Nephron progenitor cell (in vitro differentiated cells): ENCODE measurements at places on chromosomes 12 and 14.

DNA sequence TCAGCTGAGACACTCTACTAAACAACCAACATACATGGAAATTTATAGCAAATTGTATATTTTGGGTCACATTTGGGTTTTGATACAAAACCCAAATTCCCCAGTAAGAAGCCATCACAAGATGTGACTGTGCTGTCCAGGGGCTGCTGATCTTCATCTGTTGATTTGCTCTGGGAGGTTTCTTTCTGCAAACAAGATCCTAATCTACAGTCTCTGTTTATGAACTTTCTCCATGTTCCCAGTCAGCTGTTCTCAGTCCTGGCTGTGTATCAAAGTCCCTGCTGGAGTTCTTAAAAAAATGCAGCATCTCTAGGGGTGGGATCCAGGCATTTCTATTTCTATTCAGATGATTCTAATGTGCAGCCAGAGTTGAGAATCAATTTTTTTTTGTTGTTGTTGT is 85.1 kb downstream of the ATP23 start:
- no peak for DNase-seq

GRCh38 chr12:95224202-95225170 is 6.9 kb downstream of the VEZT start:
- DNase-seq, result no peak

DNA sequence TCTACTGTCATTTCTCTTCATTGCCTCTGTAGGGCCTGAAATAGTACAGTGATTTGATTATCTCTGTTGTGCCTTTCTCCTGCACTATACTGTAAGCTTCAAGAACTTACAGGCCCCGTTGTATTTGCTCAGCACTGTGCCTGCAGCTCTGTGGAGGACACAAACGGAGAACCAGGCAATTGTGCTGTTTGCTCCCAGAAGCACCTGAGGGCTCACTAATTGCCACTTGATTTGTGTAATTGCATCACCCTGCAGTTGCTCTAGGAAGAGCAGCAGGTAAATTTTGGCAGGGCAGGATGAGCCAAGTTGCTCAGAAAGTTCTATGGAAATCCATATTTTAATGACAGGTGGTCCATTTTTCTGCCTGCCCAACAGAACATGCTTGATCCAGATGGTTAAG is 11.6 kb upstream of the KRT82 start:
- DNase-seq, result no peak

DNA sequence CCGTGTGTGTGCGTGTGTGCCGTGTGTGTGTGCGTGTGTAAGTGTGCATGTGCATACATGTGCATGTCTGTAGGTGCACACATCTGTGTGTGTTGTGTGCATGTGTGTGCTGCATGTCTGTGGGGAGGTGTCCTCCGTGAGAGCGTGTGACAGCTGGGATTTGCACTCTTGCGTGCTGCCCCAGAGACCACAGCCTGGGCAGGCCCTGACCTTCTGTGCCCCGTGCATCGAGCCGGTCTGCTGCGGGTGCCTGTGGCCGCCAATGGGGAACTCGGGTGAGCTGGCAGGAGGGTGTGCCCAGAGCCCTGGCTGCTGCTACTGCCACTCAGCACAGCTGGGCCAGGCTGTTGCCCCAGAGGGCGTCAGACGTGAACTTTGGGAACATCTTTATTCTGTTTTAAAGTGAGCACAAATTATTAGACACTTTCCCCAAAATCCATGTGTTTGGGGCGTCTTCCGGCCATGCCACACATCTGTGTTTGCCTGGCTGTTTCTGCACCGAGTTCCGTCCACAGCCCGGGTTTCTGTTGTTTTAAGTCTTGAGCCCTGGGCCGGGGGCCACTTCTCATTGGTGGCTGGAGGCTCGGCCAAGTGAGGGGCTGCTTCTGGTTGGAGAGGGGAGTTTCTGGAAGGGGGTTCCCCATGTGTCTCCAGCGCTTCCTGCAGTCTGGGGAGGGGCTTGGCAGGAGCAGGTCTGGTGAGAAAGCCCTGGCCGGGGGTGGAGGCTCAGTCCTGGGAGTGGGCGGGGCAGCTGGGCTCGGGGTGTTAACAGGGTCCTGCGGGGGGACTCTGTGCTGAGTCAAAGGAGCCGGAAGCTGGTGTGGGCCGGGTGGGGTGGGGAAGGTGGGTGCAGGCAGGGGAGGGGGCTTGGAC is 7.6 kb downstream of the CEP170B start:
- DNase-seq, result peak; percentile 64

DNA sequence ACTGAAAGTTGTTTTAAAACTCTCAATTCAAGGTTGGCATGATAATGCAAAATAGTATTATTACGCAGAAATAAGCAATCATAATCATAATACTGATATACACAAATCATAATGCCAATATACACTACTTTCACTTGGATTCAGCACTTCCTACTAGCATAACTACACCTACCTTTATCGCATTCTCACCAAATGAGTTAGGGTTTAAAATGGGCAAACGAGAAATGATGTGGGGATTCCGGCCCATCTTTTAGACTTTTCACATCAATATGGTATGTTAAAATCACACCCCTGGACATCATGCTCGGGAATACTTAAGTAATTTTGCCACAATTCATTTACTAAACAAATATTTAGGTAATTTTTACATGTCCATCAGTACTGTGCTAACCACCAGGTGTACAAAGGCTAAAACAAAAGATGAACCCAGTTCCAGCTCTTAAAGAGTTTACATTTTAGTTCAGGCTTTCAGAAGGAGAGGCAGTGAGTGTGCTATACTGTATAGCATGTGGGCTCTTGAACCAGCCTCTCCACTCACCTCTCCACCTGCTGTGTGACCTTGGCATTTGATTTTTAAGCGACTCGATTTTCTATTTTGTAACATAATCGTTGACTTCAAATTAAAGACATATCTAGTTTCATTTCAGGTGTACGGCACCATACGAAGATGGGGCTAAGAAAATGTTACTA is 1.1 kb upstream of the USP15 start:
- no peak for DNase-seq

DNA sequence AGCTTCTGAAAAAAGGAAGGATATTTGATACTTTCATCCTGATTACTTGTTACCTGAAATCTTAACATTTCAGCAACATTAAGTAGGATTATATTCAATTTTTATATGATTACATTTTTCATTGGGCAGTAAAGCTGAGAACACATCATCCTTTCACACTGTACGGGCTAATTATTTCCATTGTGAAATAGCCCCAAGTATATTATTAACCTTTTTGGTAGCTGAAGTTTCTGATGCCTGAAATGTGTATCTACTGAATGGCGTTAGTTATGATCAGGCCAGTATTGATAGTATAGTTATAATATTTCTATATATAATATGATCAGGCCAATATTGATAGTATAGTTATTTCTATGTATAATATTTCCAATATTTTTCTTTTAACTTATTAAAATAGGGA is 10.1 kb downstream of the SPATS2 start:
- no peak for DNase-seq

DNA sequence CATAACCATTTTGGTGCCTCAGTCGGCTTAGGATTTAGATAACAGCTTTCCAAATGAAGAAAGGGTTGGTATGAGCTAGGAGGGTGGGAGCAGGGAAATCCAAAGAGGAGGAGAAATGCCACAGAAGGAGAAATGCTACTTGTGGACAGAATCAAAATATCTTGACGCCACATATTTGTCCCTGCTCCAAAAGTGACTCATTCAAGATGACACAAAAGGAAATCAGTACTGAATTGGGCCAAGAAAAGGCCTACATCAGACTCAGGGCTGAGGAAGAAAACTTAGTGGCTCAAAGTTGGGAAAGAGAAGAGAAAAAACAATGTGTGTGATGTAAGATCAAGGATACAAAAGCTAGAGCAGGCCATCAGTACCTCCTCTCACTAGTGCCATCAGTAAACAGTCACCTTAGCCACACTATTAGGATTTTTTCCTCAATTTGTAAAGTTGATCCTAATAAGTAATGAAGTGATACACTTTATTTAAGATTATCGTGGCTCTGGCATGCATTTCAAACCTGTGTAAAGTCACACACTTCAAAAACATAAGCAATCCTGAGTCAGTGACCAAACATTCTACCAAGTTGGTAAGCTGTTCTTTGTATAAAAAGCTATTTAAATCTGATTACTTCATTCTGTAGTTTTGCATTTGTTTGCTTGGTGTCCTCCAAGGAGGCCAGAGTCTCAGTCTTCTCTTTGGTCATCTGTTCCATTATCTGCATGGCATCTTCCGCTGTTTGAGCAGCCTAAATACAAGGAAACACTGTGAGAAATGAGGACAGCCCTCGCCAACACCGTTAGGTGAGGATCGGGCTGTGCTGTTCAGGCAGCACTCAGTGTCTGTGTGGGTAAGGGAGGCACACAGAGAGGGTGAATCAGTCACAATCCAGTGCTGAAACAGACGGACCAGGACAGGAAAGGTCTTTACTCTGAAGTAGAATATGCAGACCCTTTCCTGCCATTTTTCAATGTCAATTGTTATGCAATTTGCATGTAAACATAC is 52.6 kb upstream of the VPS33A start:
- no peak for DNase-seq

DNA sequence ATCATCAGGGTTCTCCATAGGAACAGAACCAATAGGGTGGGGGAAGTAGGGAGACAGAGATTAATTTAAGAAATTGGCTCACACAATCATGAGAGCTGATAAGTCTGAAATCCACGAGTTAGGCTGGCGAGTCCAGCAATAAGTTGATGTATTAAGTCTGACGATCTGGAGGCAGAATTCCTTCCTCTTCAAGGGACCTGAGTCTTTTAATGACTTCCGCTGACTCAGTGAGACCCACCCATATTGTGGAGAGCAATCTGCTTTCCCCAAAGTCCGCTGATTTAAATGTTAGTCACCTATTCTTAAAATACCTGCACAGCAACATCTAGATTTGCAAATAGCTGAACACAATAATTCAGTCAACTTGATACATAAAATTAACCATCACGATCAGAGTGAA is 97.8 kb downstream of the SPTSSA start:
- DNase-seq, result no peak

DNA sequence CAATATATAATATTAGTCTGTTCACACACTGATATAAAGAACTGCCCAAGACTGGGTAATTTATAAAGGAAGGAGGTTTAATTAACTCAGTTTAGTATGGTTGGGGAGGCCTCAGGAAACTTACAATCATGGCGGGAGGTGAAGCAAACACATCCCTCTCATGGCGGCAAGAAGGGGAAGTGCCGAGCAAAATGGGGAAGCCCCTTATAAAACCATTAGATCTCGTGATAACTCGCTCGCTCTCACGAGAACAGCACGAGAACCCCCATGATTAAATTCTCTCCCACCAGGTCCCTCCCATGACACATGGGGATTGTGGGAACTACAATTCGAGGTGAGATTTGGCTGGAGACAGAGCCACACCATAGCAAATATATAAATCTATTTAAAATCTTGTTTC is 269.8 kb downstream of the ATP23 start:
- DNase-seq, result no peak

- no peak for DNase-seq
These were observed 60.8 kb upstream of the NEDD1 start for GRCh38 chr12:96846293-96846692.

DNA sequence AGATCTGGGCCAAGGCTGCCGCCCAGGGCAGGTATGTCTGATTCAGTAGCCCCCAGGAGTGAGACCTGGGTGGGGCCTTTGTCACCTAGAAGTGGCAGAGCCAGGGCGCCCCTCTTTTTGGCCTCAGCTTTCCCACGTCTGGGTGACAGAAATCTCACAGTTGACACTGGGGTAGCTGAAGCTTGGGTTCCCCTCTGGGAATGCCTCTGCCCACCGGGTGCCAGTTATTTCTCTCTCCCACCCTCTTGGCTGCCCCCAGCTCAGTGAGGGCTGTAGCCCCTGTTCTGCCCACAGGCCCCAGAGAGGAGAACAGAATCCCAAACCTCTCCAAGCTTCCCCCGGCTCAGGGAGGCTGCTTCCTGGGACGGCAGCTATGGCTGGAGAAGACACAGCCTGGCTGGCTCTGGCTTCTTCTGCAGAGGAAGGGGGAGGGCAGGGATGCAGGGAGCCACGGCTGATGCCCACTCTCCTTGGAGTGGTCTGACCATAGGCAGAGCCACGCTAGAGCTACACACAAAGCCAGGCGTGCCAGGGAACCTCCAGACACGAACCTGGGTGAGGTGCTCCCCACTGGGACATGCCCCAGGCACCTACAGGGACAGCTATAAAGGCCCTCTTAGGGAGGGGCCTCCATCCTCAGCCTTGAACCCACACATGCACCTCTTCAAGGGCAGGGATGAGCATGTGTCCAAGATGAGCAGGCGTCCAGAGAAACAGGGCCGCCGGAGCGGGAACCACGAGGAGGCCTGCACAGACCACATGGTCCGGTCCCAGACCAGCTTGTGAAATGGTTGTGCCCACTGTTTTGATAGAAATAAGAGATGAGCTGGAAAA is 51.7 kb downstream of the BEGAIN start:
- peak; percentile 1 for DNase-seq

GRCh38 chr12:85616201-85616600 is 220.0 kb downstream of the RASSF9 start:
- no peak for DNase-seq

GRCh38 chr14:38693423-38693822 is 409.6 kb downstream of the SEC23A start:
- DNase-seq, result no peak

DNA sequence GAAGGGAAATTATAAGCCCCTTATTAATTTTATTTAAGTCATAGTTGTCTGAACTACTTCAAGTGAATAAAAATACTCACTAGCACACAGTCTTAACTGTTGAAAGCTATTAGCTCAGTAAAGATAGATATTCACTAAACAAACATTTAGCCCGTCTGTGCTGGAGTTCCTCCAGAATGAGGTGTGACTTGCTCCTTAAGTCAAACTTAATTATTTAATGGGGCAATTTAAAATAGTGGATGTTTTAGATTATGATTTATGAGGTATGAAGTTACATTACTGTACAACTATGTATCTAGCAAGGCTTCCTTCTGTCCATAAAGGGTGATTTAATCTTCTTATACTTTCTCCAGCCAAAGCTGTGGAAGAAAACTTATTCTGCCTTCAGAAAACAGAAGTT is 414.0 kb upstream of the FLRT2 start:
- DNase-seq, result no peak

GRCh38 chr14:105063056-105063455 is 2.2 kb downstream of the GPR132 start:
- no peak for DNase-seq

DNA sequence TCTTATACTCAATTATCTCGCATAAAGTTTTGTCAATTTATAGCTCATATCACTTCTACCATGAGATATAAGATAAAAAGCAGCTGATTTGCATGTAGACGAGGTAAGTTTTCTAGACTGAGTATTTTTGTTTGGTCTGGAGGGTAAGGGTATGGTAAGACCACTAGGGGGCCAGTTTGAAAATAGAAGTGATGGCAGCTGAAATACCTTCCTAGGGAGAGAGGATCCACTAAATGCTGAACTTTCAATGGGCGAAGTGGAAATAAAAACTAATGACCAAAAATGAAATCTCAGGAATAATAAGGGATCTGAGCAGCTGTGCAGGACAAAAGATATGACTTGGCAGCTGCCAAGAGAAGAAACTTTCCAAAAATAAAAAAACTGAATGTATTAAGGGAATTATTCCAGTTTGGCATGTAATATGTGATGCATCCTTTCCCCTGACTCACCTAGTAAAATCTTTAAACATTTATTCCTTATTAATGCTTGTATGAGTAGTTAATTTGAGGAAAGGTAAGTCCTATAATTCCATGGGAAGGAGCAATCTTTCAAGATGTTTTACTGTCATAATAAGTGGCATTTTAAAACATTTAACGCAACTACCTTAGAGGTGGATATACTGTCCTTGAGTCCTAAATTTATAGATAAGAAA is 754.5 kb downstream of the C12orf50 start:
- DNase-seq, result peak; percentile 5

- no peak for DNase-seq
These were observed 56.3 kb upstream of the SLC6A13 start for GRCh38 chr12:318759-319515.

GRCh38 chr14:67151082-67151666 is 38.1 kb upstream of the GARIN2 start:
- DNase-seq, result no peak
